ENCODE measurements at places on chromosomes 13 and 19.

GRCh38 chr13:112489199-112489598, 98.8 kb downstream of the TUBGCP3 start:
- DNase-seq: no peak

DNA sequence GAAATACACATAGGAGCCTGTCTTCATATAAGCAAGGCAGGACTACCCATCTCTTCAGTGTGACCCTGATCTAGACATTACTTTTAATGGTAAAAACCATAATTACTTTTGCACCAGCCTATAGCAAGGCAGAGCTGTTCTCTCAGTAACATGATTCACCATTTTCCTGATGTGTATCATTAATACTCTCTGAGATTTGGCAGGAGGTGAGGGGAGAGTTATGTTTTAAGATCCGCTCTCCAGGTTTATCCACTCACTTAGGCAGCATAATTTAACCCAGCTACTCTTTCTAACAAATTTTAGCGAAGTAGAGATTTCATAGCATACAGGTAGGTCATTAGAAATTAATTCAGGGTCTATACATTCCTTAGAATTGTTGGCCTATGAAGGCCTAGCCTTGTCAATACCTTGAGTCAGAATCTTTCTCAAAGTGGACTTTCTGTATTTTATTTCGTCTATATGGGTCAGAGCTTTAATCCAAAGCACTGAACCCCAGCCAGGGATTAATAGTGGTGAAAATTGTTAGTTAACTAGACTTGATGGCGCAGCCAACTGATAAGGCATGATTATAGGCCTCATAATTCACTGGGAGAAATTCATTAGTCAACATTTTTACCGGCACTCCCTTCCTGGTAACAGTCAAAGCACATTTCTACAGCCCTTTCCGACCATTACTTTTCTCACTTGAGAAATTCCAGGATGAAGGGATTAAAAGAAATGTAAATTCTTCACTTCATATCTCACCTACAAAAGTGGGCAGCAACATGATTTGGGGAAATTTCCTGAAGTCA, 955.1 kb downstream of the DIAPH3 start:
- DNase-seq: no peak

- peak; percentile 54 for DNase-seq
Observed at GRCh38 chr19:55353803-55354697, 469 bp downstream of the COX6B2 start.

GRCh38 chr13:108194435-108194936, 20.9 kb downstream of the LIG4 start:
- DNase-seq: no peak

DNA sequence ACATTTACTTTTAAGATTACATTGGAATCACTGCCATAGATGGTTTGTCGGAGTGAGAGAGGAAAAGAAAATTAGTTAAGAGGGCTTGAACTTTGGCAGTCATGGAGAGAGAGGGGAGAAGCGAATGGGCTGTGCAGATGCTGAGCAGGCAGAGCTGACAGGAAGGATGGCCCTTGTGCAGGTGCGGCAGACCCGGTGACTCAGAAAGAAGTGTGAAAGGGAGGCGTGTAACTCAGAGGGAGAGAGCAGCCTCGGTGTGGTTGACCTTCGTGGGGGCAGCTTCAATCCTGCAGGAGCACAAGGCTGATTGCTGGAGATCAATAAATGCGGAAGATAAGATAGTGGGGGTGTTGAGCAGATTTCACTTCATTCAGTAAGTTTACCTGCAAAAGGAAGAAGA, 76.9 kb downstream of the TNFSF13B start:
- DNase-seq: no peak

GRCh38 chr13:59679254-59679653, 484.5 kb downstream of the DIAPH3 start:
- DNase-seq: no peak

GRCh38 chr13:32587811-32588170, 1.5 kb downstream of the PDS5B start:
- peak; percentile 54 for DNase-seq

DNA sequence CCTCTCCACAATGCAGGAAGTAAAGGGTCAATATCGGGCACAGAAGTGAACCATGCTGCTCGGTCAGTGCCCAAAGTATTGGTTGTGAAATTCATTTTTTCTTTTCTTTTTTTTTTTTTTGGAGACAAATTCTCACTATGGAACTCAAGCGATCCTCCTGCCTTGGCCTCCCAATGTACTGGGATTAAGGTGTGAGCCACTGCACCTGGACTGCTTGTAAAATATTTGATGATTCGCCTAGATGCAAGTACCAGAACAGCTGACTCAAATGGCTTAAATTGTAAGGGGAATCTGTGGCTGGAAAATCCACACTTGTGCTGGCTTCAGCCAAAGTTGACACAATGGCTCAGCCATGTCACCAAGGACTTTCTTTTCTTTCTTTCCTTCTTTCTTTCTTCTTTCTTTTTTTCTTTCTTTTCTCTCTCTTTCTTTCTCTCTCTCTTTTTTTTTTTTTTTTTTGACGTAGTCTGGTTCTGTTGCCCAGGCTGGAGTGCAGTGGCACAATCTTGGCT, 43.7 kb downstream of the NUMBL start:
- DNase-seq: no peak

- no peak for DNase-seq
Observed at GRCh38 chr13:39321574-39321973, 281.4 kb downstream of the LHFPL6 start.

Data from OCI-M1 (cell line).